Kasumi-1 (cell line): ENCODE measurements at places on chromosomes 7 and 10.
A peak's percentile ranks its signal among the peaks of the same experiment; 100 is the strongest.

GRCh38 chr10:129568583-129569344, 101.7 kb downstream of the MGMT start:
- DNase-seq, result no peak

DNA sequence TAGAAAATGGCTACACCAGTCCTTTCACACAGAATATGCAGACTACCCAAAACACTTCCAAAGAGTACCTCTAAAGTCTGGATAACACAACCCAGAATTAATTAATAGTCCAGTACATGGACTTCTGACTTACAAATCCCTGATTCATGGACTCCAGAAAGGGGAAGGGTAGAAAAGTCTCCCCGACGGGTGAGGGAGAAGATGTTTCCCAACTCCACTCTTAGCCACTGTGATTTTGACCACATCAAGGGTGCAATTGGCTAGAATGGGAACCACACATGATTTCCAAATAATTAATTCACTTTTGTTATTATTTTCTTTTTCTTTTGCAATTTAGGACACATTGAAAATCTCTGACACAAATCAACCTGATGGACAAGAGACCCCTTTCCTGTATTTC, 1.4 kb downstream of the TMEM130 start:
- DNase-seq, result no peak

DNA sequence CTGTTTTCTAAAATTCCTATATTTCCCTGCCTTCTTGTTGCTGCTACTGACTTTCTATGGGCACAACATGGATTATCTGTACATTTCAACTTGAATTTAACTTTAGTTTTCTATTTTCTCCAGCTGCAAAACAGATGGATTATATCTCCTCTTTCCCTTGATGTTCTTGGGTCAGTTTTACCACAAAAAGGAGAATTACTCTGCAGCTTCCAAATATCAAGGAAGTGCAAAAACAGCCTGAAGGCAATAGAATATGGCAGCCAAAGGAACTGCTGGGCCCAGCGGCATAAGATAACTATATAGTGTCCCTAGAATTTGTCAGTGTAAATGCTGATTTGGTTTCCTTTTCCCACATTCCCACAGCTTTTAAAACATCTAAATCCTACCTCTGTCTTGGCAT, 29.1 kb downstream of the CPED1 start:
- DNase-seq, result no peak

- peak; percentile 63 for DNase-seq
Observed at GRCh38 chr10:80443531-80443974, 10.6 kb upstream of the TSPAN14 start.

- DNase-seq, result no peak
Observed at GRCh38 chr7:71131256-71132126, 453 bp upstream of the GALNT17 start.

GRCh38 chr10:94361171-94361794, 1.5 kb downstream of the NOC3L start:
- peak; percentile 32 for DNase-seq

DNA sequence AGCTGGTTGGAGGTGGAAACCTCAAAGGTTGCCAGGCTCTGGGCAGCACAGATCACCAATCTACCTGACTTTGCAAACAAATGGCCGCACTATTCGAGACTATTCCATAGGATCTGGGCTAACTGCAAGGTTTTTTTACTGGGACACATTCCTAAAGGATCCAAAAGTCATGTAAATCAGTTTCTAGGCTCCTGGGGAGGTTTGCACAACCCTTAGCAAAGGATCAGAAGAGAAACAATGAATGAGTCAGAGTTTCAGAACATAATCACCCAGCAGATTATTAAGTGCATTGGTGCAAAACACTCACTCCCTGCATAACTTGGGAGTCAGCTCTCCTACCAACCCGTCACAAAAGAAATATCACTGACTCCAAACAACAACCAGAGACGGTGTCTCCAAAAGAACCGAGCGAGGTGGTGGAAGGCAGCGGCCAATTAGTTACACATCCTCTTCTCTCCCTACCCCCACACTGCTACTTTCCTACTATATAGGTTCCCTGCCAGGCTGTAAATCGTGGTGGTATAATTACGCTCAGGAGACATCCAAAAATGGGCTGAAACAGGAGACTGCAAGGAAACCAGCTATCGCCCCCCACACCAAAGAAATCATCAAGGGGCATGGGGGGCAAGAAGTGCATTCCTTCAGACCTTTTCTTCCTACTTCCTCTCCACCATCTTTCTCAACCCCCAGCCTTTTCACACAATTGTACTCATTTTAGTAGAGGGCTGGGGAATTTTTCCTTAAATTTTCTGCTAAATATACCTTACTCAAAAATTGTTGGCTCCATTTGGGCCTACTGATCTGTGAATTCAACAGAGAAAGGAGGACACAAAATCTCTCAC, 3.2 kb downstream of the UBE2H start:
- no peak for DNase-seq
